AG04450 (cell line): ENCODE measurements at places on chromosomes 12 and 14. TPM values are rescaled to one million over a fixed set of nuclear protein-coding genes. Genes with fewer than 3 reads are reported as not detected.
A peak's percentile ranks its signal among the peaks of the same experiment; 100 is the strongest.

DNA sequence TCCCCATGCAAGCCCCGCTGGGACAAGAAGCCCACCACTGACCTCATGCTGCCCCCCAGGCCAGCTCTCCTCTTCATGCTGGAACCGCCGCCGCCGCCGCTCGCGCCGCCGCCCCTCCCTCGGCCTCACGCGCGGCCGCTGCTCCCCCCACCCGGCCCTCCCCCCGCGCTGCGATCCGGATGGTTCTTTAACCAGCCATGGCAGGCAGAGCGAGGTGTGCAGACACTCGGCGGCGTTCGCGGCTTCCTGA is at the start of gene DCAF5:
TSS of gene DCAF5 (minus strand) at position 218 of the 250 bp plus-strand sequence. CDS start at position 77, 141 bp downstream.
- no peak for DNase-seq

GRCh38 chr14:36238666-36239363 is 62.3 kb upstream of the PTCSC3 start:
- DNase-seq = peak; percentile 23

- peak; percentile 15 for DNase-seq
Measured at GRCh38 chr12:2129076-2129475, 76.3 kb downstream of the CACNA1C start.

DNA sequence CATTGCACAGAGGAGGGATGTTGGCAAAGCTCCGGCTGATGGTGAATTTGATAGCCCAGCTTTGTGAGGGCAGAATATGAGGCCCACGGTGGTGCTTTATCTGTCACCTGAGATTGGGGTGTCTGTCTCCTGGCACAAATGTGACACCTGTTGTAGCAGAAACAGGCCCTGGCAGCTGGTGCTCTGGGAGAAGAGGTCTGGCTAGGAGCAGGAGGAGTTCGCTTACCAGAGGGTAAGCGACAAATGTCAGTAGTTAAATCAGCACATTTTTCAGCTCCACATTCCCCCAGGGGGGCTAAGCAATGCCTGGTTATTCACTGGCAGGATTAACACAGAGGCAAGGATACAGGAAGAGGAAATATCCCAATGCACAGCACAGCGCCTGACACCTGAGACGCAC is 71.1 kb downstream of the B4GALNT3 start:
- no peak for DNase-seq

GRCh38 chr12:14264778-14265177 is 100.7 kb upstream of the ATF7IP start:
- no peak for DNase-seq

DNA sequence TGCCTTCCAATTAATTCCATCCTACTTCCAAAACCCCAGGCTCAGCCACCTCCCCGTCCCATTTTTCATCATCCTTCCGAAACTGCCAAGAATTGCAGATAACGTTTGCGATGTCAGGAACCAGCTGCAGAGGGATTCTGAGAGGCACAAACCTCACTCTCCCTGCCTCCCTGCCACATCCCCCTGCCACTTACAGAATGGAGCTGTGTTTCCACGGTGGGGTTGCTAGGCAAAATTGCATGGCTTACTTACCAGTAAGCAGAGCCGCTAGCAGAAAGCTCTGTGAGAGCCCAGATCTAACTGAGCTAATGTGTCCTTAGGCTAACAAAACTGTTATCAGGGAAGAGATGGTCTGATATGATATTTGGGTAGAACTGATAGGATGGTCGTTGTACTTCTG is 127.4 kb downstream of the KCNK10 start:
- DNase-seq = no peak

DNA sequence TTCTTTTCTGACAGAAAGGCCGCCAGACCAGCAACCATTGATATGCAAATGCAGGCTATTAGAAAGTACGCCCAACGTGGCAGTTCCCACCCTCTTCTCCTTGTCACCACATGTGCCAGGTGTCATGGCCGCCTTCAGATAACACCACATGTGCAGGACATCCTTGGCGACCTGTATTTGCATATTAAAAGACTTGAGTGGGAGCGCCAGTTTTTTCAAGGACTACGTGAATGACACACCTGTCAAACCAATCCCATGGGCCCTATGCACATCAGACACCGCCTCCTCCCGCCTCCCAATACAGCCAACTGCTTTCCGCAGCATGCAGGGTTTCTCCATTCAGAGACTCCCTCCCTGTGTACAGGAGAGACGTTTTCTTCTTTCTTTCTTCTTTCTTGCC is 318.6 kb upstream of the FAR2 start:
- DNase-seq = no peak

DNA sequence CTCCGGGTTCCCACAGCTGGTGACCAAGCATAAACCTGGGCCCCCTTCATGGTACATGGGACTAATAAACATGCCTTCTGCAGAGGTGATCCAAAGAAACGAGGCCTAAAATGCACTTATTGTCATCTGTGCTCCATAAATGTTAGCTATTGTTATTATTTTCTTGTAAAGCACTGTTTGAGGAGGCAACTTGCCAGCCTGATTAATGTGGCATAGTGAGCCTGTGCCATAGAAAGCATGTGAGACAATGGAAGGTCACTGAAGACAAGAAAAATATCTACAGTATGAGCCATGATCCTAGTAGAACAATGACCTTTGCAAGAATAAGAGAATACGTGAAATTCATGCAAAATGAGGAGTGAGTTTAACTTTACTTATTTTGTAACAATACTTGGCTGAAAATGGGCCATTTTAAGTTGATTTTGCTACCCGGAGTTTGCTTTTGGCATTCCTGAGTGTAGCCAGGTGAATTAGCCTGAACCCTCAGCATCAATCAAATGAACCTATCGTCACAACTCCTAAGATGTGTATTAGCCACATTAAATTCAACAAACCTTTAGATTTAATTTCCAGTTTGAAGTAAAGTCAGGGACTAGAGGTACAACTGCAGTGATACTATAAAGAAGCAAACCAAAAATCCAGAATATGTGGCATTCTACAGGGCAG is 52.2 kb downstream of the CPM start:
- DNase-seq = no peak

DNA sequence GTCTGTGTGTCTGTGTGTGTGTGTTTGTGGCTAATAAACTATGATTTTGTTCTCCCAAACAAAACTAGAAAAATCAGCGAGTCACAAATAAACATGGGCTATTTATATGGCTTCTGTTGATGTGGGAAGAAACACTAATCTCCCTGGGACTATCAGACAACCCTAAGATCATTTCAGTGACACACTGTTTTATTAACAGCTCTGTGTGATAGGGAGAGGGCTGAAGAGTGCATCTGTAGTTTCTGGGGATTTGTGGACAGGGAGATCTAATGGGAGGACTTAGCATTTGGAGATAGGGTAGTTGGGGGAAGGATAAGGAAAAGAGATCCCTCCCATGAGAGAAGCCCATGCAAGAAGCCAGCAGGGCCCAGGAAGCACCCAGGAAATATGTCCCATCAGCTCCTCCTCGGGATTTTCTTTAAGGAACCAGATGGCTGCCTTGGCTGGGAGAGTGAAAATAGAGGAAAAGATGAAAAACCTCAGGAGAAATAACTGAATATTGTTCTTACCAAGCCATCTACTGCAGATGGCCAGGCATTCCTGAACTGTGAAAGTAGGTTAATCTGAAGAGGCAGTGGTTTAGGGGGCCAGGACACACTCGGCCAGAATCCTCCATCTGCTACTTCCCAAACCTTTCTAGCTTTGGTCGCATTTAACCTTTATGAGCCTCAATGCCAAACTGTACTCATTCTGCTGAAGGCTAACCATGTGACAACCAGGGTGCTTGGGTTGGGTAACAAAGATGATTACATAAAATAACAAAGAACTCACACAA is 253.4 kb downstream of the BTG1 start:
- no peak for DNase-seq

- no peak for DNase-seq
Measured at GRCh38 chr14:105090493-105091053, 25.3 kb upstream of the GPR132 start.

The CLEC9A gene
- not detected in 2 replicates for polyA plus RNA-seq

DNA sequence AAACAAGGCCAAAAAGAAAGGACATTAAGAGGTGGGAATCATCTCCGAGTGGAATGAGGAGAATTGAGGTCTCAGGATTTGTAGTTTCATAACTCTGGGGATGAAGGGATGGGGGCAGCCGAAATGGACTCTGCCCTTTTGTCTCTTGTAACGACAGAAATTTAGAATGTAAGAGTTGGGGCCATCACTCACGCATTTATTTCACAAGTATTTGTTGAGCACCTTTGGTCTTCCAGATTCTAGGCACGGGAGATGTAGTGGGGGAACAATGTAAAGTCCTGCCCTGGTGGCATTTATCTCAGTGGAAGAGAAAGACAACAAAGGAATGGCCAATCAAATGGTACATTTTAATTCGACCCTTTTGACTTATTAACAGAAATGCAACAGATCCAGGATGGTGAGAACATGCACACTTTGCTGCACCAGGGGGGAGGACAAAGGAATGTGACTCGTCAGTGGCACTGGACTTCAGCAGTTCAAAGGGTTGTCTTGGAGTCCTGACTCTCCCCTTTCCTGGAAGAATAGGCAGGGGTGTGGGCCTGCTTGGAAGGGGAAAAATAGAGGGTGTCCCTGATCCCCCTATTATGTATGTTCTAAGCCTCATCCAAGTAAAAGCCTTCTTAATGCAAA is 102.0 kb downstream of the TMEM30B start:
- DNase-seq = no peak

DNA sequence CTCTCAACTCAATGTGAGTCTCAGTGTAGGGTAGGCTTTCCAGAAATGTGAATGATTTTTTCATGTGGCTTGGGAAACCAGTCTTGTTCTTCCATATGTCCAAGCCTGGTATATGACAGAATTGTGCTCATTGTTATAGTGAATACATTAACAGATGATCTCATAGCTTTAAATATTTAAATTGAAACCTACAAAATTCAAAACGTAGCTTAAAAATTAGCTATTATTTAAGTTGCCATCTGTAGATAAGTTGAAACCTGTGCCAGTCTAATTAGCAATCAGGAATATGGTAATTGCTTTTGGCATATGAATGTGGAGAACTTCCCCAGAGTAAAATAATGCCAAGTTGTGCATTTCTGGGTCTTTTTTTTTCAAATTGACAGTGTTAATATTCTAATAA is 891.6 kb upstream of the SEL1L start:
- no peak for DNase-seq

GRCh38 chr12:86513226-86513625 is 257.0 kb upstream of the MGAT4C start:
- DNase-seq = no peak

The EML5 gene
- 3.0 and 3.6 TPM in 2 replicates for polyA plus RNA-seq

The AICDA gene
- polyA plus RNA-seq = not detected in 2 replicates

The TSFM gene
- 22.3 and 22.8 TPM in 2 replicates for polyA plus RNA-seq

GRCh38 chr14:58557242-58557641 is 80.5 kb upstream of the DACT1 start:
- no peak for DNase-seq

DNA sequence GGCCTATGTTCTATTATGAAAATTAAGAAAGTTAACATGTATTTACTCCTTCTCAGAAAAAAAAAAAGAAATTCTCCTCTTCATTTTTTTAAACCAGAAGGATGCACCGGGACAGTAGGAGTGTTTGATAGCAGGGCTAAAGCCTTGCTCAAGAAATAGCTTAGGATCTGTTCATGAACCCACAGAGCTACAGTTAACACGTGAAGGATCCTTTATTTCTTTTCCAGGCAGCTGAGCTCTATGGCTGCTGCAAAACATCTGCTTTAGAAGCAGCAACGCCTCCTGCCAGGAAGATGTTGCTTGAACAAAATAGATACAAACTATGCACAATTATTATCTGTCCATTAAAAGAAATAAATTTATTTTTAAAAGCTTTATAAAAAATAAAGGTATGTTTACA is 254.8 kb downstream of the PRKD1 start:
- DNase-seq = no peak

The MGP gene
- 3.9 and 4.0 TPM in 2 replicates for polyA plus RNA-seq

- DNase-seq = no peak
Measured at GRCh38 chr12:29709496-29710040, 74.2 kb downstream of the TMTC1 start.

DNA sequence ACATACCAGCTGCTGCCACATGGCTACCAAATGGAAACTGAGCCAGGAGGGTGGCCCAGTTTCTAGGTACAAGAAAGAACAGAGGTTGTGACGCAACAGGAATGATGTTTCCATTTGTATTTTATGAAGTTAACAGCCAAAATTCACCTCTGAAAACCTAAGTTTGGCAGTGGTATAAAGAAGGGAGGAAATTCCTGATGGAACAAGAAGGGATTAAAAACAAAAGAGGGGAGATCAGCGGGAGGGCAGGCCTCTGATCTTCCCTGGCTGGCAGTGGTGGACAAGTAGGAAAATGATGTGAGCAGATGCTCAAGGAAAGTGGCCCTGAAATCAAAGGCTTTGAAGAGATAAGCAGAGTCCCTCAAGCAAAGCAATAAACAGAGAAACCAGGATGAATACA is 47.3 kb upstream of the BCL2L14 start:
- DNase-seq = no peak

The SIRT4 gene
- polyA plus RNA-seq = 1.4 and 1.9 TPM in 2 replicates

DNA sequence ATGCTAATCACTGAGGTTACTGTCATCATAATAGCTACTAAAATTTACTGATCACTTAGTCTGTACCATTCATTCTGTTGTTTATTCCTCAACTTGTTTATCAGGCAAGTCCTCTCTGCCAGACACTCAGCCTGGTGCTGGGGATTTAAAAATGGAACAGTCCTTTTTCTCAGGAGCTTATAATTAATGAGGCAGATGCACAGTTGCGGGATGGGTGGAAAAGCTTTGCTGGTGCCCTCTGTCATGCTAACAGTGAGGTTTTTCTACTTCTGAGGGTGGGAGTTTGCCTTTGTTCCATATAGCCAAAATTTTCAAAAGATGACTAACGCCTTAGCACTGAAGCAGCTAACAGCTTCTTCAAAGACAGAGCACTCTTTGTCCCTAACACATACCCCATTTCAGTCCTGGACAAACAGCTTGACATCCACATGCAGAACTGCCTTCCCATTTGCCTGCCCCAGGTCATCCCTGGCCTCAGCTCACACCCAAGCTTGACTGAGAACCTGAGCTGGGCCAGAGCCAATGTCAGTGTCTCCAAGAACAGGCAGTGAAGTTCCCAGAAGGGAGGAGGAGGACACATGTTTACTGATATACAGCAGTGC is 30.8 kb upstream of the HSPB8 start:
- DNase-seq = no peak
